ENCODE measurements at places on chromosomes 5 and 9.

GRCh38 chr5:73759771-73760170 lies 133.8 kb downstream of the ARHGEF28 start:
- no peak for DNase-seq

DNA sequence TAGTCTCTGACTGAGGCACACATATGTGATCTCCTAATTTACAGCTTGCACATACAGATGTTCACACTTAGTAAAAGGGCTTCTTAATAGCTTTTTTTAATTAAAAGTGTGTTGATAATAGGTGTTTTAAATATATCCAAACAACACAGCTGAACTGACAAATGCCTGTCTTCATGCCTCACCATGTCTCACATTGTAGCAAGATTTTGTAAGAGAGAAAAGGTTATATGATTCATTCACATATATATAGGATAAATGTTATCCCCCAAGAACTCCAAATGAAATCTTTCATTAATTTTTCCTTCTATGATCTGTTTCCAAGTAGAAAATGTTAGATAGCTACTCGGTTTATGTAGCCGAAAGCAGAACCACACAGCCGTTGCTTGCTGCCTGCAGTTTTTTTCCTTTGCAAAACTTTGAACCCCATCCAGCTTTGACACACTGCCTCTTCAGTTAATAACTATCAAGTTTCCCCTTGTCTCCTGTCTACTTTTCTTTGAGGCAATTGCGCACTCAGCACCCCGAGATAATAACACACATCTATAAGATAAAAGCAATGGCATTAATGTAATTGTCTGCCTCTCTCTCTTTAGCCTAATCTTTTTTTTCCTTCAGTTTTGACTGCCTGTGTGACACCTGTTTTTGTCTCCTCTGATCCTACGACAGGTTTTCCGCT lies 299.2 kb downstream of the BNC2 start:
- DNase-seq, result no peak

GRCh38 chr9:74848153-74848525 lies 39.6 kb downstream of the TRPM6 start:
- no peak for DNase-seq

GRCh38 chr9:37407468-37407867 lies 15.0 kb upstream of the GRHPR start:
- DNase-seq, result no peak

DNA sequence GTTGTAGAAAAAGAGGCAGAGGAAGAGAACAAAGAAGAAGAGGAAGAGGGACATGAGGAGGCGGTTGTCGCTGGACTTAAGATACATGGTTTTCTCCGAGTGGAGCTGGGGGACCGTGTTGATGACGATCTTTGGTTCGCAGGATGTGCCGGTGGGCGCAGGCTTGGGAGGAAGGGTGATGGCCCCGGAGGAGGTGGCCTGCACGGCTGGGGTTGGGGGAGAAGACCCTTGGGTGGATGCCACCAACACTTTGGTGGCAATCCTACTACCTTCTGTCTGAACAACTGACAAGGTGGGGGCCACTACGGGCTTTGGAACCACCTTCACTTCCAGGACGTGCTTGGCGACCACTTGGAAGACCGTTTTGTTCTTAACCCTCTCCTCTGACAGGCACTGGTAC lies 60.7 kb downstream of the SECISBP2 start:
- no peak for DNase-seq

GRCh38 chr5:158032246-158032645 lies 173.3 kb upstream of the CLINT1 start:
- DNase-seq, result no peak

Data from stimulated activated naive CD4-positive, alpha-beta T cell treated with Interleukin-2 at 50 U/mL for 16 hours (primary cell).